ENCODE measurements at places on chromosomes 1 and 21.

DNA sequence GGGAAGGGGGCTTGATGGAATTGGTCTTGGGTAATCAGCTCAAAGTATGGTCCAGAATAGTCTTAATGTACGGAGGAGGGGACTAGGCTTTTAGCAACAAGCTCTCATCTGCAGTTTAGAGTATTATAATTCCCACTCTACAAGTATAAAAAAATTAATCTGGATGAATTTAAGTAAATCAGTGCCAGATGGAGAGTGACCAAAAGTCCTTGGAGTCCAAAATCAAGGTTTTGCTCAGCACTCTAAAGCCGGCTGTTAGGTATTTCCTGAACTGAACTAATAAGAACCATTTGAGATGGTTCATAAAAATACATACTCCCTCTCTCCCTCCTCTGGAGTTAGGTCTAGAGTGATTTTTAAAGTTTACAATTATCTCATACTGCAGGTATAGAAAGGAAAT, 23.7 kb downstream of the GLUL start:
- no peak overlapping the region for H3K4me3 ChIP-seq
- no peaks in the 10 kb centered on the region for H3K27me3 ChIP-seq
- H3K36me3 ChIP-seq: no peaks in the 10 kb centered on the region
- no peak overlapping the region for H3K27ac ChIP-seq

DNA sequence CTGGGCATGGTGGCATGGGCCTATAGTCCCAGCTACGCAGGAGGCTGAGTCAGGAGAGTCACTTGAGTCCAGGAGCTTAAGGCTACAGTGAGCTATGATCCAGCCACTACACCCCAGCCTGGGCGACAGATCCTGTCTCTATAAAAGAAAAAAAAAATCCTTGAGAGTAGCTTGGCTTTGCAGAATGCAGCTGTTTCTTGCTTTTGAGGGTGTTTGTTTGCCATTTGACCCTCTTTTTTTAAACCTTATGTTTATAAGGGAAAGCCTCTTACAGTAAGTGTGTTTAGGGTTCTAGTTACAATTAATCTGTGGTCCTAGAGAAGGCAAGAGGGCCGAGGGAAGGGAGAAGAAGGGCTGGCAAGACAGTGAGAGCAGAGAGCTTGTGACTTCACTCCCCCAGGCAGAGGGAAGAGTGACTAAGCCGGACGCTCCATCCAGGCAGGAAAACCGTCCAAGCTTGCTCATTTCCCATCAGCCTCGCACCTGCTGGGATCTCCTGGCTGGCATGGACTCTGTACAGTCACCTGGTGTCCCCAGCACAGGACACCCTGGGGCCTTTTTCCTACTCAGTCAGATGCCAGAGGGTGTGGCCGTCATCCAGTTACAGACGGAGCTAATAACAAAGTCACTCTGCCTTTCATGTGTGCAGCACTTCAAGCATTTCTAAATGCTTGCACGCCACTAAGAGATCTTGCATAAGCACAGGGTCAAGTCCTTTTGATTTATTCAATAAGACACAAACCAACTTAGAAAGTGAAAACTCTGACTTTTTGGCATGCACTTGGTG, 55.5 kb upstream of the PSEN2 start:
- no peaks in the 10 kb centered on the region for H3K36me3 ChIP-seq
- no peaks in the 10 kb centered on the region for H3K27me3 ChIP-seq
- H3K4me3 ChIP-seq: no peak overlapping the region

DNA sequence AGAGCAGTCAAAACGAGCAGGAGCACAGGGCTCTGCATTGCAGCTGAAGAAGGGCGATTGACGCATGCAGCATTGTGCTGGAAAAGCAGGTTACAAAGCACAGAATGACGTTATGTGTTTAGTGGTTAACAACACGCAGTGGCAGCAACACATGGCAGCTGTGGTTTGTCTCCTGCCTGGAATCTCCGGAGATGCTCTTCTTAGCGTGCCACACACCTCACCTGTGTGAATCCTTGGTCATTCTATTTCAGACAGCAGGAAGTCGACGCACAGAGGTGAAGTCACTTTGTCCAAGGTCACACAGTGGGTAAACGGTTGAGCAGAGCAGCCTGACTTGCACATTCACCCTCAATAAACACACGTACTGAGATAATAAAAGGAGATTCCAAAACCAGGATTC, 14.7 kb downstream of the OBSCN start:
- no peak for DNase-seq
- peaks cover 26% of the 10 kb centered on the region for H3K36me3 ChIP-seq
- H3K27me3 ChIP-seq: no peaks in the 10 kb centered on the region

DNA sequence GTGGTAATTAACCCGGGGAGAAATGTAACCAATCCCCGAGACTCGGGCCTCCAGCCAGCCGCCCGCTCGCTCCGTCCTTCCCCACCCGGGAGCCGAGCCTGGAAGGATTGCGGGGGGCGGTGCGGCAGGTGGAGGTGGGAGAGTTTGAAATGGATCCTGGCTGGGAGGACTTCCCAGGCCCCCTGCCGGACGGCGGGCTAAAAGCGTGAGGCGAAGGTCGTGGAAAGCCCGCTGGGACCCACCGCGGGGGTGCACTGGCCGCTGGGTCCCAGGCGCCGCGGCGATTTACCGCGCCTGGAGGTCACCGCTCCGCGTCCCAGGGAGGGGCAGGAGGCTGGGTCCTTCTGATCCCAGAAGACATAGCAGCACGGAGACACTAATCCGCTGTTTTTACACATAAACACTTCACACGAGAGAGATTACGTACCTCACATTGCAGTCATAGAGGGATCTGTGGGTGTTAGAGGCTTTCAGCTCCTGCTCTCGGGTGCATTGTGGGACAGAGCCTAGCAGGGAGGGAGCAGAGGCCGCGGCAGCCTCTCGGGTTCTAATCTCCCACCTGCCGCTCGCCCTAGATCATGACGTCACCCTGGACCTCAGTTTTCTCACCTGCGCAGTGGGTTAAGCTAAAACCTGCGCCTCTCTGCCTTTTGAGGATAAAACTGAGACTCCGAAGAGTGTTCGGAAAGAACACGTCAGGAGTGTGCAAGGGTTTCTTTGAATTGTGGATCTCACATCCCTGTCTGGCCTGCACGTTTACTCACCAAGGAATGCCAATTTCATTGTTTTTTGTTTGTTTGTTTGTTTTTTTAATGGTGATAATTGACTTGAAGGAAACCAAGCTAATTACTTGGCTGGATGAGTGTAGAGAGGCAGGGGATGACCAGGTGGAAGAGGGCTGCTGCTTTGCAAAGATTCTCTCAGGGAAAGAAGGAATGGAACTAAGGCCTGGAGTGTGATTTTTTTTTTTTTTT, 17.1 kb upstream of the TMEM9 start:
- no peaks in the 10 kb centered on the region for H3K4me1 ChIP-seq
- no peak for DNase-seq
- no peak overlapping the region for H3K27ac ChIP-seq
- no peaks in the 10 kb centered on the region for H3K36me3 ChIP-seq
- no peaks in the 10 kb centered on the region for H3K27me3 ChIP-seq

DNA sequence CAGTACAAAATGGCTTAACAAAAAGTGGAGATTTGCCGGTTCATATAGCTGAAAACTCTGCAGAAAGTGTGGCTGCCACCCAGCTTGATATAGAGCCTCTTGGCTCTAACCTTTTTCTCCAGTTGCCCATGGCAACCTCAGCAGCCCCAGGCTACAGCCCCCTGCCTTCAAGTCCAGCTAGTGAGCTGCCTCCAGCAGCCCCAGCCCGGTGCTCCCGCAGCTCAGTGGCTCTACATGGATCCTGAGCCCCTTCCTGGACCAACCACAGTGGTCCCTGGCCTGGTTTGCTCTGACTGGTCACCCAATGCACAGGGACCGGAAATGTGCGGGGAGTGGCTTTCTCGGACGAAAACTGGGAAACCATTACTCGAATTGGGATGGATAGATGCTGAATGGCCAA, 13.3 kb upstream of the ATF3 start:
- DNase-seq: no peak
- H3K27ac ChIP-seq: no peak overlapping the region
- H3K36me3 ChIP-seq: no peaks in the 10 kb centered on the region
- H3K27me3 ChIP-seq: no peaks in the 10 kb centered on the region
- H3K4me3 ChIP-seq: no peak overlapping the region

Measured in iPS DF 6.9 (cell line).